ENCODE measurements at places on chromosomes 1 and 21.

GRCh38 chr1:47675721-47676120 lies 237.9 kb downstream of the FOXD2 start:
- DNase-seq, result peak; percentile 22

DNA sequence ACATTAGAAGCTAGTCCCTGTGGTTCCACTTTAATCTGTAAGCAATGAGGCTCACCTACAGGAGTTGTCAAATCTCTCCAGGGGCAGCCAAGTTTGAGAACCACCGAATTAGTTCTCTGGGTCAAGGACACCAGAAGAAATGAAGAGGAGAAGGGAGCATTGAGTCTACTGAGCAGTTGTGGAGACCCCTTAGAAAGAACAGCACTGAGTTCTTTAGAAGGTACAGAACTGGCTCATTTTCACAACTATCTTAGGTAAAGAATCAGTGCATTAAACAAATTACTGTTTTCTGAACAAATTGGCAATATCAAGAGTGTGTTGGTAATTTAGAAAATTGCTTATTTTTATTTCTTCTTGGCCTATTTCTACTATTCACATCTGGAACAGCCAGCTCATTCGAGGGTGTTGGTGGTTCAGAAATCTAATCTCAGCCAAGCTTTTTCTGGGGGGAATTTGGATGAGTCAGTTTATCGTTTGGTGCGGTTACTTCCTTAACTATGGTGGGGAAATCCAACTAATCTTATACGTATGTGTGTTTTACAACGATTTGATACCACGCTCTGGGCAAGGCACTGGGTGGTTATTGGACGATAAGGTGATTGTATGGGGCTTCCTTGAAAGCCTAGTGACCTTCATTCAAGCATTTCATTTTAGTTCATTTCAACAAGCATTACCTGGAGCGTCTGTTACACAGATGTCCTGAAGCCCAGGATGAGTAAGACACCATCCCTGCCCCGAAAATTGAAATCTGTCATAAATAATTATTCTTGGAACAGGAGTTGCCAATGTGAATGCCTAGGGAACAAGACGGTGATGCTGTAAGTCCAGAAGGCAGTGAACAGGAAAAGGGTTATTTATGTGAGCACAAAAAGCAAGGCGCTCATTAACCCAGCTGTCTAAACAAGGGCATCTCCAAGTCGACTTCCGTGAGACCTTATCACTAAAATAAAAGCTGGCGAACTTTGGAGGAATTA lies 52.0 kb upstream of the TMPRSS2 start:
- DNase-seq, result no peak

- no peak for DNase-seq
Observed at GRCh38 chr1:94982398-94982797, 55.5 kb upstream of the CNN3 start.

- peak; percentile 81 for DNase-seq
Observed at GRCh38 chr1:10909697-10910680, 102.5 kb upstream of the TARDBP start.

GRCh38 chr1:25562101-25562927 lies 18.9 kb downstream of the LDLRAP1 start:
- no peak for DNase-seq

- DNase-seq, result no peak
Observed at GRCh38 chr1:170402476-170403311, 129.3 kb upstream of the GORAB start.

GRCh38 chr1:20185834-20186782 lies at the start of the genes PLA2G2C and UBXN10:
Gene PLA2G2C, minus strand, starts transcription at chr1:20186518. Its CDS starts 9,155 bp downstream, at chr1:20177363.
Gene UBXN10, plus strand, starts transcription at chr1:20186096. Its CDS starts 4,466 bp downstream, at chr1:20190562.
- peak; percentile 75 for DNase-seq

DNA sequence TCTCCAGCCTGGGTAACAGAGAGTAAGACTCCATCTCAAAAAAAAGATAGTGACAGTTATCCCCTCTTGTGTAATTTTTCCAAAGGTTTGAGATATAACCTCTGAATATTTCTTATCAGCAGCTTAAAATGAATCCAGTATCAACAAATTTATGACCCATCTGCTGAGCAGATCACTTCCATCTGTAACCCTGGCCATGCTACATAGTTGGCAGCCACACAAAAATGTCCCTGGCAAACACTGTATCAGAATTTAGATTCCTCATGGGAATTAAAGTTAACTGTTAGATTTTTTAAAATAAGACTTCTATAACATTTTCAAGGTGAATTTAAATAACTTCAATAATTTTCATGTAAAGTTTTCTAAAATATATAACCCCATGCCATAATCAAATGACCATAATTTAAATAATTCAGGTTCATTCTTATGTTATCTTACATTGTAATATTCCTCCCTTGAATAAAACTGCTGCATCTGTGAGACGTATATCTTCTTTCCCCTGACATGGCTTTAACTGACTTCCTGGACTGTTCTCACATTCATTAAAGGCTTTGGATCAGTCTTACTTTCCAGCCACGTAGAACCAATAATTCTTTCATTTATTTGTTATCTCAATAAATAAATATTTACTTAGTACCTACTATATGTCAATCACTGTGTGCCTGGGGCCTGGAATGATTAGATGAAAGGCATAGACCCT lies 5.3 kb upstream of the PRPF38B start:
- DNase-seq, result no peak

DNA sequence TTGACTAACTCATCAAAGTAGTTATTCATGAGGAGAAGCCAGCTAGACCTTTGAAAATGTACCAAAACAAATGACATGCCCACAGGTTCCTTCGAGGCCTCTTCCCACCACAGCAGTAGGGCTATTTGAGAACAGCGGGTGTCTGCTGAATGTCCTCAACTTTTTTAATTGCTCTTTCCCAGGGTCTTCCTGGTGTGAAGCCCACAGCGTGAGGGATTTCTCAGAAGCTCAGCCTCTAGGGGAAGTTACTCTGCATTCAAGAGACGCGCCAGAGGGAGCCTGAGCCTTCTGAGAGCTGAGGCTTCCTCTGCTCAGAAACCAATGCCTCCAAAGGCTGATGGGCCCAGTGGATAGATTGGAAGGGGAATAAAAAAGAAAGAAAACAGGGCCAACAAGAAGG lies 153.6 kb downstream of the OLFM3 start:
- no peak for DNase-seq

DNA sequence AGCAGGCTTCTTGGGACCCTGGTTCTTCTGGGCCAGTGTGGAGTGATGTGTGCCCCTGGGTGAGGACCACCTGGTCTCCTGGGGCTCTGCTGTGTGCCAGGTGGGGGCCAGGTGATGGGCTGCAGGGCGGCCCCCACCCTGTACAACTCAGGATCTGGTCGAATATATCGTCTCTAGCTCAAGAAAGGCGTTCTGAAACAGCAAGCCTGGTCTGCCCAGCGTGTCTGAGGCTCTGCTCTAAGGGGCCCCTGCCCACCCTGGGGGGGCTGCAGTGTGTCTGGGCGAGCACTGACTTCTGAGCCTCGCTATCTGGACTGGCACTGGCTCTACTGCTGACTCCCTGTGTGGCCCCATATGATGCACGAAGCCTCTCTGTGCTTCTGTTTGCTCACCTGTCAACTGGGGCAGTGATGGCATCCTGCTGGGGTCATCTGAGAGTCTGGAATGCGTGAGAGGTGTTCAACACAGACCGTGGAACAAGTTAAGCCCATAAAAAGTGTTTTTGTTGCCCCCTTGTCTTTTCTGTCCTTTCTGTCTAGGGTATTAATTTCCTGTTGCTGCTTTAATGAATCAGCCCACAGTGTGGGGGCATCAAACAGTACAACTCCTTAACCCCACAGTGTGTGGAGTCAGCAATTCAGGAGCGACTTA lies 56.0 kb upstream of the TRAPPC10 start:
- no peak for DNase-seq

DNA sequence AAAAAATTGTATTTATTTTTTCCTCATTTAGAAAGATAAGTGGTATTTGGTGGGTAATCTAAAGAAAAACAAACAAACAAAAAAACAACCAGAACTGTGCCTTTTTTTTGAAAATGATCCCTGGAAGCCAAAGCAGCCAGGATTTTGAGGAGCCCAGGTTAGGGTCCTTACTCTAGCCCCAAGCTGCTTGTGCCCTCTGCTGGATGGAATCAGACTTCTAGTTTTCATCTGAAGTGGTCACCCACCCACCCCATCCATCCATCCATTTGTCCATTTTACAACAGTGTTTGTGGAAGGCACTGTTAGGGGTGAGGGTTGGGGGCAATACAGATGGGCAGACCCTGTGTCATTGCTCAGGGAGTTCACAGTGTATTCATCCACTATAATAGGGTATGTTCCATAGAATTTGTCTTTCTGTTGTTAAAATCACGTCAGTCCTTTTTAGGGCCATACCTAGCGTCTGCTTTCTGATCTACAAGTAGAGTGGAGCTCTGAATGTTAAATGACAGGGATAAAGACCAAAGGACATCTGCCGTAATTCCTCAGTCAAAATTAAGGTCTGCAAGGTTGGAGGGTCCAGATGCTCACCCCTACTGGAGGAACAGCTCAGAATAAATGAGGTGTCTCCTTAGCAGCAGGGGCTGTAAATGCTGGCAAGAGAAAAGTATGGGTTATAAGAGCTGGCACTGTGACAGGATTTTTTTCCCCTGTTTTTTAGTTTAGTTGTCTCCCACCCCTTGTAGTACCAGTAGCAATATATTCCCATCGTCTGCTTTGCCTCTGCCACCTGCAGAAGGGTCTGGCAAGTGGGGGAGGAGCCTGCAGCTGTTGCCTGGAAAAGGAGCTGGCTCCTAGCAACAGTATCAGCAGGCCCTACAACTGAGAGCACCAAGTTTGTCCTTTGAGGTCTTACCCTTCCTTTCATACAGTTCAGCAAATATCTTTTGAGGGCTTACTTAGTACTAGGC lies 3.2 kb downstream of the LRRC42 start:
- peak; percentile 57 for DNase-seq

DNA sequence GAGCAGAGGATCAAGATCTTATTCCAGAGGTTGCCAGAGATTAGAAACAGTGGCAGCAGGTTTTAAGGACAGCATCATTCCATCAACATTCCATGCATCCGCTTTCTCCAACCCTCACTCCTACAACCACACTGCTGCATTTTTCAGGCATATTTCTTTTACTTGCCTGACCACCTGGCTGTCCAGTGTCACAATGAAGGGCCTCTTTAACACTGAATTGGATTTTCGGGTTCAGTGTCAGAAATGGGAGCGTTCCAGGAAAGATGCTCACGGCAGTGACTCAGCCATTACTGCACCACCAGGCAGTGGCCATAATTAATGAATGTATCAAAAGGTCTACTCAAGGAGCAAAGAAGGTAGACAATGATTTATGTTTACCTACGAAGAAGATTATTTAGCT lies 200.4 kb upstream of the ESRRG start:
- DNase-seq, result no peak

DNA sequence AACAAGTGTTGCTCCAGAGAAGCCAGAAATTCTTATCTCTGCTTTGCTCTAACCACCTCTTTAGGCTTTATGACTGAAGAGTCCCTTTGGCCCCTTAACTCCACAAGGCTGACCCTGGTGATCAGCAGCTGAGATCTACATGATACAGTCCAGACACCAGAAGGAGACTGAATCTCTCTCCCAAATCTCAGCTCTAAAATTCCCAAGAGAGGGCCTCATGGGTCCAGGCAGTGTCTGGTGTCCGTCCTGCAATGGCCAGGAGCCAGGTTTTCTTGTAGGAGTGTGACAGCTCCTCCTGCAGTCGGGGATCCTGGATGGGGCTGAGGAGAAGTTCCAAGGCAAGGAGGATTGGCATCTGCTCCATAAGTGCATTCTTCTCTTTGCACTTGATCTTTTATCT lies 35.3 kb downstream of the L1TD1 start:
- peak; percentile 96 for DNase-seq

- DNase-seq, result no peak
Observed at GRCh38 chr1:11943619-11944018, 9.1 kb downstream of the PLOD1 start.

DNA sequence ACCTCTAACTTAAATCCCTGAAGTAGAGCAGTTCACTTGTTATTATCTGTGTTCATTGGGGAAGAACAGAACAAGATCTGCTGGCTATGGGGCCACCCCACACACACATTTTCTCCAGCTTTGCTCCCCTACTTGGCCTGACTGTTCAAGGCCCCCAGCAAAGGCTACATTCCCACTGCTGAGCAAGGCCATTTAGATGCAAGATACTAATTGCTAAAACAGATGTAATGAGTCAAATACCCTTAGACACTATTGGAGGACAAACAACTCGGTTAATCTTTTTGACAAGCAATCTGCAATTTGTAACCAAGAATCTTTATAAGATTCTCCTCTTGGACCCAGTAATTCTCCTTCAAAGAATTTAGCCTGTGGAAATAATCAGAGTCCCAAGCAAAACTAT lies 67.7 kb downstream of the NAV1 start:
- DNase-seq, result no peak

- no peak for DNase-seq
Observed at GRCh38 chr1:152995842-152996241, 5.7 kb upstream of the SPRR3 start.

- no peak for DNase-seq
Observed at GRCh38 chr1:57319791-57320190, 104.1 kb downstream of the DAB1 start.

GRCh38 chr1:54081306-54082270 lies 28.2 kb downstream of the TCEANC2 start:
- DNase-seq, result peak; percentile 94

GRCh38 chr1:41365772-41366454 lies 4.7 kb downstream of the FOXO6 start:
- no peak for DNase-seq

- DNase-seq, result no peak
Observed at GRCh38 chr1:66365635-66366034, 168.3 kb upstream of the SGIP1 start.

DNA sequence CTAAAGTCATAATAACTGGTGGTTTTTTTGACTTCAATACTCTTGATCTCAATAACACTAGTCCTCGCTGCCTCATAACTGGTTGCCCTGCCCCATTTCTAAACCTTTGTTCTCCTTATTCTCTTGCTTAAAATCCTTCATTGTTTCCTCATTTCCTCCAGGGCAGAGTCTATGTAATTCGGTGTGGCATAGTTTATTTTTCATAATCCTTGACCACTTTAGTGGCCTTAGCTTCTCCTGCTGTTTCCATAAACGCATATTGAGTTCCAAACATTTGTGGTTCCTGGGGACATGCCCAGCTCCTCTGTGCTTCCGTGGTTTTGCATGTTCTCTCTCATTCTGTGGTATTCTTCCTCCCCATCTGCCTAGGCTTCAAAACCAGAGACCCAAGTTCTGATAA lies 19.0 kb upstream of the TLCD4 start:
- no peak for DNase-seq

DNA sequence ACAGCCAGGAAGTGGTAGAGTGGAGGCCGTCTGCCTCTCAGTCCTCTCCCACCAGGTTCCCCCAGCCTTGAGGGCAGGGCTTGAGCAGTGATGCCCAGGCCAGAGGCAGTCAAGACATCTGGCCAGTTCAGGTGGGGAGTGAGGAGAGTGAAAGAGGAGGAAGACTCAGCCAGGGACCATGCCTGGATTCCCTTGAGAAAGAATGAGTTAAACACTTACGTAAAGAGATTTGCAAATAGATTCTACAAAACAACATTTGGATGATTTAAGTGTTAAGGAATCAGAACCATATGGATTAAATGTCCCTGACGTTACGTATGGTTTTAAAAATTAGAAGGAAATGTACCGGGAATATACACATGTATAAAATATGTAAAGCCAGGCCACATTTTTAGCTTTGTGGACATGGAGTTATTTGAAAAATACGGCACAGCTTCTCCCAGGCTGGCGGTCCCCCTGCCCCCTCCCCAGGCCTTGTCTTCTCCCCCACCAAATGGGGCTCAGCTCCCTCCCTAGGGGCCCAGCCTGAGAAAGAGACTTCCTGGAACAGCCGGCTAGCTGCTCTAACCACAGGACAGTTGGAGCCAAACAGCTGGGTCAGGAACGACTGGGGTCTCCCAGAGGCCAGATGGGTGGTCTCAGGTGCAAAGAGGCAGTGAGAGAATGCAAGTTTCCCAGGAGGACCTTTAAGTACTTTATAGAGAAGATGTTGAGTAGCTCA lies 188.3 kb upstream of the EDN2 start:
- DNase-seq, result no peak
